ENCODE measurements at places on chromosomes 11 and 22. TPM values are rescaled to one million over a fixed set of nuclear protein-coding genes. Genes with fewer than 3 reads are reported as not detected.
A peak's percentile ranks its signal among the peaks of the same experiment; 100 is the strongest.

KRTAP5-1 gene
- not detected for total RNA-seq

OR6X1 gene
- not detected for total RNA-seq

TNNI2 gene
- total RNA-seq, result 0.50 TPM

TSSC4 gene
- total RNA-seq, result 47.5 TPM

PGA3 gene
- not detected for total RNA-seq

MS4A3 gene
- not detected for total RNA-seq

TYR gene
- total RNA-seq, result not detected

DMC1 gene
- 0.95 TPM for total RNA-seq

TMPRSS4 gene
- total RNA-seq, result not detected

ART1 gene
- not detected for total RNA-seq

NUDT22 gene
- 26.8 TPM for total RNA-seq

CYTH4 gene
- total RNA-seq, result 138 TPM

APOA5 gene
- not detected for total RNA-seq

DNA sequence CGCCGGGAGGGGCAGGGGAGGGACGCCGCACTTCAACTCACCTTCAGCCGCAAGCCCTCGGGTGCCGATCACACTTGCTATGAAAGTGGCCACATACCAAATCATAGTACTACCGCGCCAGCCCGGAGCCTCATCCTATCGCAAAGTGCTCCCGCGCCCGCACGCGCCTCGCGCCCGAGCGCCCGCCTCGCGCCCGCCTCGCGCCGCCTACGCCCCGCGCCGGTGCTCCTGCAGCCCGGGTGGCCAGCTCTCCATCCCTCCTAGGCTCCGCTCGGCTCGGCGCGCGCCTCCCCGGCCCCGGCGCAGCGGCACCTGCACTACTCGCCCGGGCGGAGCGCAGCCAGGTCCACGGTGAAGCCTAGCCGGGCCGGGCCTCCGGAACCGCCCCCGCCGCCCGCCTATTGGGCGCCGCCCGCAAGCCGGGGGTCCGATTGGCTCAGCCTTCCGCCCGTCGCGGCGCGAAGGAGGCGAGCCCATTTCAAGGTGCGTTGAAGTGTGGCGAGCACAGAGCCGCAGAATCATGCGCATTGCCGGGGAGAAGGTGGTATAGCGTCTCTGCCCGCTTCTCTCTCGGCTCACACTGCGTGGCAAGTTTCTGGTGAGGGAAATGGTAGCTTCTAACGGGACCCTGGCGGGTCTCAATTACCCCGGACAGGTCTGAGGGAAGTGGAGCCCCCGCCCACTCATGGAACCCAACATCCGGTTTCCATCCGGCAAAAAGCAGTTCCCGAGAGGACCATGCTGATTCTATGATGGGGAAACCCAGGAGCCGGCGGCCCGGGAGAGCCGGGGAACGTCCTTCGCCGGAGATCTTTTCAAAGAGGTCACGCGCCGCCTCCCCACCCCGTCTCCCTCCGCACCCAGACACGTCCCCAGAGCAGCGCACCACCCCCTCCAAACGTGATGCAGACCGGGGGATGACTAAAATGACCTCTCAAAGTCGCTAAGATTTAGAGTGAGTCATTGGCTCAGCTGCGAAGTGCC is at the start of gene IGSF9B:
IGSF9B (minus strand) TSS at position 319 of the 984 bp plus-strand sequence; CDS start at position 105, 214 bp downstream.
- H3K4me1 ChIP-seq, result peaks cover 46% of the 10 kb centered on the region
- no peak within 1 kb of the TSS for H3K27ac ChIP-seq
- peak within 1 kb of the TSS; percentile 93 for H3K4me3 ChIP-seq

GRCh38 chr11:41334007-41334933 is 125.2 kb downstream of the LRRC4C start:
- no peaks in the 10 kb centered on the region for H3K4me1 ChIP-seq
- H3K36me3 ChIP-seq, result no peaks in the 10 kb centered on the region
- DNase-seq, result no peak
- no peaks in the 10 kb centered on the region for H3K27me3 ChIP-seq
- H3K27ac ChIP-seq, result no peak overlapping the region
- no peak overlapping the region for H3K4me3 ChIP-seq

GRCh38 chr22:46192210-46192993 is 42.1 kb downstream of the PPARA start:
- no peaks in the 10 kb centered on the region for H3K27me3 ChIP-seq
- no peak overlapping the region for H3K4me3 ChIP-seq
- H3K27ac ChIP-seq, result no peak overlapping the region
- H3K36me3 ChIP-seq, result no peaks in the 10 kb centered on the region

GRCh38 chr22:20645954-20646353 is 128.0 kb upstream of the SERPIND1 start:
- H3K27me3 ChIP-seq, result no peaks in the 10 kb centered on the region
- H3K4me1 ChIP-seq, result no peaks in the 10 kb centered on the region
- no peak overlapping the region for H3K4me3 ChIP-seq
- no peaks in the 10 kb centered on the region for H3K36me3 ChIP-seq
- DNase-seq, result no peak
- no peak overlapping the region for H3K27ac ChIP-seq

DNA sequence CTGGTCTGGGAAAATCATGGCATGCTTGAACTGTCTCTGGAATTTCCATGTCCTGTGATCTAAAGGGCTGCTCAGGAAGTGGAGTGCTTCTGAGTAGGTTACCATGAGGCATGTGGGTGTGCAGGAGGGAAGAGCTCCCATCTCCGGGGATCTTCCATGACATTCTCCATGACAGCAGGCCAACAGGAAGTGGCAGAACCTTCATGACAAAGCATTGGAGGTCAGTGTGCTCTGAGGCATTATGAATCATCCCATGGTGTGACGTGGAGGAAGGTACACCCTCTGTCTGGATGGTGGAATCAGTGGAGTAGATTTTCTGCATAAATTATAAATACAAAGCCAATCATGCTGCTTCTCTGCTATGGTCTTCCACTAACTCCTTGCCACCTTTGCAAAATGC is 139.6 kb upstream of the E2F8 start:
- H3K27ac ChIP-seq, result no peak overlapping the region
- no peaks in the 10 kb centered on the region for H3K36me3 ChIP-seq
- no peak for DNase-seq
- no peaks in the 10 kb centered on the region for H3K27me3 ChIP-seq

DNA sequence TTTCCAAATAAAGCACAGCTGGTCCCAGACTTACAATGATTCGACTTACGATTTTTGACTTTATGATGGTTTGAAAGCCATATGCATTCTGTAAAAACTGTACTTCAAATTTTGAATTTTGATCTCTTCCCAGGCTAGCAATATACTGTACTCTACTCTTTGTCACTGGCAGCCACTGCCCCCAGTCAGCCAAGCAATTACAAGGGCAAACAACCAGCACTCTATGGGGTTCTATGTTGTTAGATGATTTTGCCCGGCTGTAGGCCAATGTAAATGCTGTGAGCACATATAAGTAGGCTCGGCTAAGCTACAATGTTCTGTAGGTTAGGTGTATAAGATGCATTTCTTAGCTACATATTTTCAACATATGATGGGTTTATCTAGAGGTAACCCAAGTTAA is 217.3 kb downstream of the RAB38 start:
- H3K27ac ChIP-seq, result no peak overlapping the region
- no peaks in the 10 kb centered on the region for H3K4me1 ChIP-seq
- H3K36me3 ChIP-seq, result no peaks in the 10 kb centered on the region
- no peak for DNase-seq
- H3K27me3 ChIP-seq, result peaks cover 13% of the 10 kb centered on the region

DNA sequence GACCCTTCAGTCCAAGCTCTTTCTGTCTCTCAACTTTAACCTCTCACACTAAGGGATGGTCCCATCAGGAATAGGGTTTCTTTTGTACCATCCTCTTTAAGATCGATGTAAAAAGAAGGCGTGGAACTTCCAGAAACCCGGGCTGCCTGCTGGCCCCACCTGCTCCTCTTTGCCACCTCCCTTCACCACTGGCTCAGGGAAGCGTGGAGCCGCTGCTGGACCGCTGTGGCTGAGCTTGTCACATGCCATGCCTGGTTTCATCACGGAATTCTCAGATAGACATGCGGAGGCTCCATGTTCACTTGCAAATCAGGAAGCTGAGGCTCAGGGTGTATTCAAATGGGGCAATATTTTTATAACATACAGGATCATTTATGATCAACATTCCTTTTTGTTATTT is 399.7 kb downstream of the BRD1 start:
- DNase-seq, result no peak
- no peaks in the 10 kb centered on the region for H3K36me3 ChIP-seq

GRCh38 chr11:60513496-60514460 is 1.4 kb upstream of the MS4A13 start:
- no peak overlapping the region for H3K27ac ChIP-seq
- H3K4me1 ChIP-seq, result no peaks in the 10 kb centered on the region
- peaks cover 5% of the 10 kb centered on the region for H3K27me3 ChIP-seq
- H3K4me3 ChIP-seq, result no peak overlapping the region
- DNase-seq, result no peak

GRCh38 chr11:133384731-133385130 is 147.6 kb downstream of the OPCML start:
- H3K4me3 ChIP-seq, result no peak overlapping the region
- H3K4me1 ChIP-seq, result no peaks in the 10 kb centered on the region
- H3K27me3 ChIP-seq, result no peaks in the 10 kb centered on the region
- no peaks in the 10 kb centered on the region for H3K36me3 ChIP-seq

GRCh38 chr22:28942801-28943500 is 59.6 kb downstream of the ZNRF3 start:
- no peaks in the 10 kb centered on the region for H3K36me3 ChIP-seq
- H3K27ac ChIP-seq, result no peak overlapping the region
- H3K4me1 ChIP-seq, result no peaks in the 10 kb centered on the region
- H3K27me3 ChIP-seq, result peaks cover 9% of the 10 kb centered on the region

DNA sequence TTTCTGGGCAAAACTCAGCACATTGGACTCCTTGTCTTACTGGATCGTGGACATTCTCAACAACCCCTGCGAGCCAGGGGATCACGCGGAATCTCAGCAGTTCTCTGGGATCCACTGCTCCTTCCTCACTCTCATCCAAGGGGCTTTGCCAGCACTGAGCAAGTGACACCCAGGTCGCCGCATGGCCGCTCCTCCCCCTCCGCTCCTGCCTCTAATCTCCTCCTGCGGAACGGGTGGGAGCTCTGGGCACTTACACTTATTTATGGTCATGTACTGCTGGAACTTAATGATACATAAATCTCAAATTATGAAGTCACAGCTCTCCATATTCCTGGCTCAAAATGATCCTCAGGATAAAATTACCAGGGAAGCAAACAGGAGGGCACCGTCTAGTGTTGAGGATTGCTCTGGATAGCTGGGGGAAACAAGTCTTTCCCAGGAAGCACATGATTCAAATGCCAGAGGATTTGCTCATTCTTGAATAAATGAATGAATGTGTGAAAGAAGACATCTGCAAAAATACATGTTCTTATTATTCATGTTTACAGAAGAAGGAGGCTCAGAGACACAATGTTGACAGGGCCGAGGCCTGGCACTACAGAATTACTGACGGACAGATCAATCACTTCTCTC is 1077.3 kb downstream of the TBC1D22A start:
- H3K27me3 ChIP-seq, result peaks cover 2% of the 10 kb centered on the region
- no peaks in the 10 kb centered on the region for H3K36me3 ChIP-seq
- H3K4me1 ChIP-seq, result no peaks in the 10 kb centered on the region
- no peak overlapping the region for H3K4me3 ChIP-seq

GRCh38 chr22:46803031-46803880 is 40.8 kb downstream of the TBC1D22A start:
- no peak overlapping the region for H3K4me3 ChIP-seq
- peak; percentile 67 for DNase-seq
- peaks cover 67% of the 10 kb centered on the region for H3K36me3 ChIP-seq

DNA sequence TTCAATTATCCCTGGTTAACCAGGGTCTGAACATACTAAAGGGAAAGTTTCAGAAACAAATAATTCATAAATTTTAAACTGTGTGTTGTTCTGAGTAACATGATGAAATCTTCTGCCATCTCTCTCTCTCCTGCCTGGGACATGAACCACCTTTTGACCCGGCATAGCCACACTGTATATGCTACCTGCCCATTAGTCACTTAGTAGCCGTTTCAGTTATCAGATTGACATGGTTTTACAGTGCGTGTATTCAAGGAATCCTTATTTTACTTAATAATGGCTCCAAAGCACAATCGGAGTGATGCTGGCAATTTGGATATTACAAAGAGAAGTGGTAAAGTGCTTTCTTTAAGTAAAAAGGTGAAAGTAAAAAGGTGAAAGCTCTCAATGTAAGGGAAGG is 227.1 kb upstream of the CCDC179 start:
- H3K27me3 ChIP-seq, result no peaks in the 10 kb centered on the region
- no peak for DNase-seq
- no peaks in the 10 kb centered on the region for H3K36me3 ChIP-seq
- no peak overlapping the region for H3K27ac ChIP-seq
- H3K4me3 ChIP-seq, result no peak overlapping the region

DNA sequence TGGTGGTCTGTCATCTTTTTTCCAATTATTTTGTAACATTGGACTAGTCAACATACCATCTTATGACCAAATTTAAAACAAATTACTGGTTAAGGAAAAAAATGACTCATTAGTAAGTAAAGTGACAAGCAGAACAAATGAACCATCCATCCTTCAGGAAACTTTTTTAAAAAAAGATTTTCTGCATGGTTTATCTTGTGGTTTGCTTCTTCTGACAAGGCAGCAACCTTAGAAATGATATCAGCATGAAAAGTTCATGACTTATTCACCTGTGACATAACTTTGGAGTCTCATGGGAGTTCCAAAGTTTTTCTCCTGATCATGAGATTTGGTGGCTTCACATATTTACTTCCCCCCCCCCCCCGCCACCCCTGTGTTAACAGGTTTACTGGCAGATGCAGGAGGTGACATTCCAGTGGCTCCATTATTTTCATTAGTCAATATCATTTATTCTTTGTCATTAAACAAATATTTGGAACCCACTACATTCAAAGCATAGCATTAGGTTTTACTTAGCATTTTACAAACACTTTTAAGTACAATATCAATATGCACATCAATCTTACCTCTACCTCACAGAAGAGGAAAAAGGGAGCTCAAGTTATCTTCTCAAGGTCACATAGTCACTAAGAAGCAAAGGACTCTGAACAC is 40.7 kb downstream of the DCUN1D5 start:
- DNase-seq, result no peak
- H3K27ac ChIP-seq, result no peak overlapping the region
- no peaks in the 10 kb centered on the region for H3K27me3 ChIP-seq
- H3K4me3 ChIP-seq, result no peak overlapping the region
